Psoas muscle (tissue), 8 donors: ENCODE measurements at places on chromosomes 3 and 15. TPM values are rescaled to one million over a fixed set of nuclear protein-coding genes. Genes with fewer than 3 reads are reported as not detected.

Gene DLEC1
- polyA plus RNA-seq, result 0.01 TPM

Gene AADACL2
- not detected for polyA plus RNA-seq

Gene KNG1
- not detected for polyA plus RNA-seq

Gene ATP2C1
- polyA plus RNA-seq, result 27.8 TPM

Gene GRAMD1C
- 0.39 TPM for polyA plus RNA-seq

Gene GPR27
- 0.21 TPM for polyA plus RNA-seq

Gene CCR1
- 0.47 TPM for polyA plus RNA-seq

Gene GOLGA8J
- polyA plus RNA-seq, result not detected

Gene CISH
- 12.8 TPM for polyA plus RNA-seq

Gene HES1
- 7.1 TPM for polyA plus RNA-seq

Gene KCNAB1
- 0.91 TPM for polyA plus RNA-seq

Gene SLC51A
- 0.31 TPM for polyA plus RNA-seq

Gene CHL1
- polyA plus RNA-seq, result 0.47 TPM

Gene BNC1
- 0.10 TPM for polyA plus RNA-seq

Gene ZMYND10
- 0.23 TPM for polyA plus RNA-seq

Gene NOX5
- 0.03 TPM for polyA plus RNA-seq

Gene GOLGA6D
- polyA plus RNA-seq, result not detected

Gene MYLK
- 3.2 TPM for polyA plus RNA-seq

Gene ITGA11
- polyA plus RNA-seq, result 0.49 TPM

Gene MCTP2
- polyA plus RNA-seq, result 0.06 TPM

Gene CAMKV
- not detected for polyA plus RNA-seq

Gene P3H2
- 0.24 TPM for polyA plus RNA-seq

Gene MUSTN1
- polyA plus RNA-seq, result 91.1 TPM

Gene TJP1
- 16.3 TPM for polyA plus RNA-seq

Gene EXD1
- polyA plus RNA-seq, result not detected

Gene MYH15
- 0.01 TPM for polyA plus RNA-seq

Gene C3orf85
- not detected for polyA plus RNA-seq

Gene LCTL
- polyA plus RNA-seq, result not detected

Gene VWA5B2
- polyA plus RNA-seq, result 0.03 TPM

Gene MBNL1
- 27.4 TPM for polyA plus RNA-seq

Gene GUCA1C
- polyA plus RNA-seq, result not detected

Gene FBXW12
- not detected for polyA plus RNA-seq

Gene CHDH
- polyA plus RNA-seq, result 2.0 TPM

Gene VIPR1
- 0.28 TPM for polyA plus RNA-seq

Gene DOCK3
- polyA plus RNA-seq, result 0.21 TPM

Gene GPR149
- polyA plus RNA-seq, result not detected

Gene ABHD2
- polyA plus RNA-seq, result 10.8 TPM
